ENCODE measurements at places on chromosomes 11 and 22.

GRCh38 chr22:47408409-47408808 is 646.0 kb downstream of the TBC1D22A start:
- no peak for DNase-seq

- DNase-seq = no peak
These were observed 233.0 kb downstream of the FAM76B start for GRCh38 chr11:95556342-95557163.

DNA sequence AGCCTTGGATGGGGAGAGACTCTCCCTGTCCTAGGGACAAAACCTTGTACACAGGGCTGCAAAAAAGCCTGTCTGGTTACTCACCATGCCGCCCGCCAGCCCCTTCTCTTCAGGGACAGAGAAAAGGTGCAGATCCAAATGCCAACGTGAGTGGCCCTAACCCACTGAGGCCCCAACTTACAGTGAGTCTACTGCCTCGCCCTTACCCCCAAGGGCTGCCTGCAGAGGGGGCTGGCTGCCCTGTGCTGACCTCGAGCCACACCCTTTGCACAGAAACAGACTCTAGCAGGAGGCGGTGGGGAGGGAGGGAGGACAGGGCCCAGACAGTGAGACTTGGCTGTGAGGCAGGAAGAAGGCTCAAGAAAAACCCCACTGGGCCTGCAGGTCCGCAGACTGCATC is 13.6 kb upstream of the CHST1 start:
- no peak for DNase-seq

DNA sequence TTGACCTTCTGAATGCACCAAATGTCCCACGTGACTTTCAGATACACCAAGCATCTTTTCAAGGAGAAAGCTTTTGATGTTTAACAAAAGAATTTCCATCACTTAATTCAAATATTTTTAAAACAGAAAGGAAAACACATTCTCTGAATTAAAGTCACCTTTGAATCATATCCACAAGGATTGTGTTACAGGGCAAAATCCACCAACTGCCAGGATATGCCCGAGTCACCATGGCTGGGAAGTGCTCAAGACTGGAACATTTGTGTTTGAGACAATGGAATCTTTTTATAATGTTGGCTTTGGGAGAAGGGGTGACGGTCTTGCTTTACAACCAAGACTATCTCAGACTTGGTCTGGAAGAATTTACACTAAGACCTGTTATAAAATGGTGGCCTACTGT is 40.8 kb downstream of the BID start:
- no peak for DNase-seq

DNA sequence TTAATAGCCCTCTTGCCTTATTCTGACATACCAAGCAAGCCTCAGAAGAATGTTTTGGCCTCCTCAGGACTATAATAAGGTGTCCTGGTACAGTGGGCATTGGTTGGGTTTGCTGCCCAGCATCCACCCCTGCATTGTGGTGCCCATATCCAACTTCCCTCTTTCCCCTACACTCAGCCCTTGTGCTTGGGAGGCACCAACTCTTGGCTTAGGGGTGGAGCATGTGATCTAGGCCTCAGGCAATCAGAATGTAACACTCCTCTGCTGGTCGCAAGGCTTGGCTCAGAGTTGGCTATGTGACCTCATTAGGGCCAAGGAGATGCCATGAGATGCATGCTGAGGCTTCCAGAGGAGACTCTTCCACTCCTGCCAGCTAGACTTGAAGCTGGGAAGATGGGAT is 123.0 kb downstream of the CSNK2A3 start:
- no peak for DNase-seq

DNA sequence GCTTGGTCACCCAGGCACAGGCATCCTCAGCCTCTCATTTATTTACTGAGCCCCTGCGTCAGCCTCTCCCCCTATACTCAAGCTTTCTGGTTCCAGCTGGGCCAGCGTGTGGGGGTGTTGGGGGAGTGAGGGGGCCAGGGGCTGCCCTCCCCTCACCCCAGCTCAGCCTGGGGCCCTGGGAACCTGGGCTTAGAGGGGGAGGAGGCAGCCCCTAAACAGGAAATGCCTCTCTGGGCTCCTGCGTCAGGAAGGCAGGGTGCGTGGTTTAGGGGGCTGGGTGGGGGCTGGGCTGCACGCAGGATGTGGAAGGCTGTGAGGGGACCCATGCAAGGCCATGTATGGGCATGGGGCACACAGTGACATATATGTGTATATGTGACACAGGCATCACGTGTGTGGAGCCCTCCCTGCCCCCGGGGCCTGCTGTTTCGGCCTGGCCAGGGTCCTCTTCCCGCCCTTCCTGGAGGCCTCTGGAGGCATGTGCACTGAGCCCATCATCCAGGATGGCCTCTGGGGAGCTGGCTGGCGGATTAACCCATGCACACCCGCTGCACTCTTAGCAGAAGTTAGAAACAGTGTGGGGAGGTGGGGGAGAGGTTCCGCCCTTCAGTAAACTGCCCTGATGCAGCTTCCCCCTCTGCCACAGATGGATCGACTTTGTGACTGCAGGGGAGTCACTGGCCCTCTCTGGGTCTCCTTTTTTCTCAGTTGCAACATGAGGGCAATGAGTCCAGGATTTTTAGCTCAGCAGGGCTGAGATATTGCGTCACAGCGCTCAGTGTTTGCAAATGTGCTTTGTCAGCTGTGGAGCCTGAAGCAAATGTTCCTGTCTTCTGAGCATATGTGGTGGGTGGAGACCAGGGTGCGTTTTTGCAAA is 1.1 kb upstream of the CD248 start:
- no peak for DNase-seq

- peak; percentile 5 for DNase-seq
These were observed 737.2 kb downstream of the LRRC4C start for GRCh38 chr11:40722179-40722795.

- DNase-seq = no peak
These were observed 471.4 kb downstream of the SOX6 start for GRCh38 chr11:15884777-15885540.

DNA sequence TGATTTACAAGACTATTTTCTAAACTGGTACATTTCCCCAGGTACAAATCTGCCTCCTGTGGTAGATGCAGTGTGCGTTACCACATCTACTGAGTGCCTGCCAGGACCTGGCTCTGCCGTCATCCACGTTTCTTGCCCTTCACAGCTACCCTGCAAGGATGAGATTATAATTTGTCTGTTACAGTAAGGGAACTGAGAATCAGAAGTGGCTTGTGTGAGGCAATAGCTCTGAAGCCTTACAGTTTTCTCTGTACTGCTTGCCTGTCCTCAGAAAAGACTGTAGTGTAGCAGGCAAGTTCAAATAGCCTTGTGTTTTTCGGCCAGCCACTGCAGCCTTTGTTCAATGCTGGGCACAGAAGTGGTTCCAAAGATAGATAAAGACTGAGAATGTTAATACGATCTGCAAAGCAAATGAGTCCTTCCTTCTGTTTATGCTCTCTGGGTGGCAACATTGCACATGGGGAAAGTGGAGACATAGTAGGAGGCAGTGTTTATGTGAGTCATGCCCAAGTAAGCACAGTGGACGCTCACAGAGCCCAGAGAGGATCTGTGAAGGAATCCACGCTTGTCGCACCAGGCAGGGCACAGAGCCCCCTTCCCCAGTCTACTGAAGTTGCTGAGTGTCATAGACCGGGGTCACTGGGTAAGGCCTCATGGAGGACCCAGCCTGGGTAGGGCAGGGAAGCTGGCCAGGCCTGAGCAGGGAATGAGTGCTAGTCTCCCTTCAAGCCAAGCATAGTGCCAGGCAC is 49.1 kb downstream of the MICAL2 start:
- peak; percentile 38 for DNase-seq

GRCh38 chr11:127275774-127276173 is 275.2 kb upstream of the KIRREL3 start:
- no peak for DNase-seq

DNA sequence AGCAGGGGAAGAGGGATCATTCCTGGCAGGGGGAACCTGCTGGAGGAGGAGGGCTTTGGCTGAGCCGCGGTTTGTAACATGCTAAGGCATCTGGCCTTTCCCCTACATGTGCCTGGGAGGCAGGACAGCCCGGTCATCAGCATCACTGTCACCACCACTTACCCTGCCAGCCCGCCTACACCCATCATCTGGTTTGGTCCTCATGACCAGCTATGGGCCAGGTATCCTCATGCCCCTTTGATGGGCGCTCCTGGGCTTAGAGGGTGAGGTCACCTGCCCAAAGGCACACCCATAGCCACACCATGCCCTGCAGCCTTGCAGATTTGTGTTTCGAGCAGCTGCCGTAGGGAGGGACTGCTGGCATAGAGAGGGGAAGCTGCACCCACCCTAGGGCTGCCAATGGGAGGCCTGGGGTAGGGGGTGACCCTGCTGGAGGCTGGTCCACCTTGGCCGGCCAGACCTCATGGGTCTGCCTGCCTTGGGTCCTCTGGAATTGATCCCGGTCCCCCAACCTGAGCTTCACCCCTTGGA is 2.6 kb downstream of the MRGPRF start:
- no peak for DNase-seq

DNA sequence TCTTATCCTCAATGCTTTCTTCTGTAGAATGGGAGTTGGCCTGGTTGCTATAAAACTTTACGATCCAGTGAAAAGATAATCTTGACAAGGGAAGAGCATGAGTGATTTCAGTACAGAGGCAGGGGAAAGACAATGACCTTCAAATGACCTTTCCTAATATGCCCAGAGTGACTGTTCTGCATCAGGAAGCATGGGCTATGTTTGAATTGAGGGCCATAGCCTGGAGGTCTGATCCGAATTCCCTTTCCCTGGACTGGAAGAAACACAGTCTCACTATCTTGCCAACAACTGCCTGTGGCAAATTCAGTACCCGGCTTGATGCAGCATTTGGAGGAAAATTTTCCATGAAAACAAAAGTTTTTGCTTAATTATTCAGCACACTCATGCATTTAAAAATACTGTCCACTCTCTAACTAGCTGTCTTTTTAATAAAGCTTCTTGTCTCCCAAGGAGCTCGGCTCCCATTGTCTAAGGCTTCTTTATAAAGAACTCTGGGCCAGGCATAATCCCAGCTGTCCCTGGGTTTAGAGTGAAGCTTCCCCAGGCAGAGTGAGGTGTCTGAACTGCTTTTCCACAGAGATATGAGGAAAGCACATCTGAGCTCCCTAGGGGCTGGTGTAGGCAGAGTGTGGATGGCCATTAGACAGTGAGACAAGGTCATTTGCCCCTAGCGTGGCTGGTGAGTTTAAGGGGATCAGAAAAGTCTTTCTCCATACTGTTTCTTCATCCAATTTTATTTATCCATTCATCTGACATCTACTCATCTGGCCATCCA is 132.7 kb upstream of the CADM1 start:
- no peak for DNase-seq

GRCh38 chr11:122642472-122642922 is 13.0 kb upstream of the UBASH3B start:
- DNase-seq = no peak

GRCh38 chr11:65182258-65183170 is 786 bp downstream of the CAPN1 start:
- peak; percentile 54 for DNase-seq

GRCh38 chr11:116970485-116971292 is 127.5 kb downstream of the SIK3 start:
- DNase-seq = no peak

DNA sequence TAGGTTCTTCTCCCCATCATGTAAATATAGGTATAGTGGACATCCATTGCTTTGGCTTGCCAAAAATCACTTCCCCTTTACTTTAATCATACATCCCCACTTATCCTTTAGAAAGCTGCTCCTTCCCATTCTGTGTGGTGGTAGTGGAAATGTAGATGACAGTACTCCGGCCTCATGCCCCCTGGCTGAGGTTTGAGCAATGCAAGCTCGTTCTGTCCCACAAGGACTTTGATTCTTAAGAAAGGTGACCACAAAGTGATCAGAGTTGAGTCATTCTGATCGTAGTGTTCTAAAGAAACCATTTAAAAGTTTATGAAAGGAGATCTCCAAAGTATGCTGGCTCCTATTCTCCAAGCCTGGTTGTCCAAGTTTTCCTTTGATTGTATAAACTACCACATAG is 10.9 kb downstream of the TUG1 start:
- DNase-seq = no peak

GRCh38 chr11:116427903-116428637 is 344.7 kb downstream of the BUD13 start:
- DNase-seq = no peak

DNA sequence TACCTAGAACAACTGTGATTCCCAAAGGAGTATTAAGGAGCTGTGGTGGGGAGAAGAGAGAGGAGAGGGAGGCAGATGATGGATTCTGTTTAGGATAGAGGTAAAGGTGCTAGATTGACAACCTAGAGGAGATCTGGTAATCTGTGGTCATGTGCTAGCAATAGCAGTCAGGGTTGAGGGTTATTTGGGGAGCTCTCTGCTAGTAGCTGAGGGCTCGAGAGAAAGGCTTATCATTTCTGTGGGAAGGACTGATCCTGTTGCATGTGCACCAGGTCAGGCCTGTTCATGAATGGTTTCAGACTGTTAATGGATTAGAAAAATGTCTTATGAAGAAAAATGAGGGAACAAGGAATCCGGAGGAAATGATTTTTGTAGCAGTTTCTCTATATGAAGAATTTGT is 63.2 kb downstream of the MTMR3 start:
- DNase-seq = peak; percentile 21

DNA sequence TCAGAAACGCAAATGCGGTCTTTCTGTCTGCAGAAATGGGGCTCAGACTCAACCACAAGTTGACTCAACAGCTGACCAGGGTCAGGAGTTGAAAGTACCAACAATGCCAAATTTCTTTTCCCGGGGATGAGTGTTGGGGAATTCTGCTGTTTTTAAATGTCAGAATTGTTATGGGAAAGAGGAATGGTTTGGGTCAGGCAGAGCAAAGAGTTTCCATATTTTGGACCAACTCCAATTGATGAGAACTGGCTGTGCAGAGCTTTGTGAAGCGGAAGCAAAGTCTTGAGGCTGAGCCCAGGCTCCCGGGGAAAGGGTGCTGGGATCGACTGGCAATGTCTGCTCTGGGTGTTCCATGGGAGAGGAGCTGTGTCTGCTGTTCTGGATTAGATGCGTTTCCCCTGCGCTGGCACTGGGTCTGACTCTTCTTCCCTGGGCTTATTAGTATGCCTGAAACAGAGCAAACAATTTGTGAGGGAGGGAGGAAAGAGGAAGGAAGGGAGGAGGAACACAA is 36.2 kb downstream of the TXN2 start:
- DNase-seq = no peak

- no peak for DNase-seq
These were observed 70.8 kb downstream of the TBC1D22A start for GRCh38 chr22:46833228-46833627.

- DNase-seq = peak; percentile 87
These were observed 553 bp downstream of the PATZ1 start for GRCh38 chr22:31345331-31346254.

All from C1 segment of cervical spinal cord (tissue), 14 donors.